ENCODE measurements at places on chromosomes 12 and 14. TPM values are rescaled to one million over a fixed set of nuclear protein-coding genes. Genes with fewer than 3 reads are reported as not detected.

DNA sequence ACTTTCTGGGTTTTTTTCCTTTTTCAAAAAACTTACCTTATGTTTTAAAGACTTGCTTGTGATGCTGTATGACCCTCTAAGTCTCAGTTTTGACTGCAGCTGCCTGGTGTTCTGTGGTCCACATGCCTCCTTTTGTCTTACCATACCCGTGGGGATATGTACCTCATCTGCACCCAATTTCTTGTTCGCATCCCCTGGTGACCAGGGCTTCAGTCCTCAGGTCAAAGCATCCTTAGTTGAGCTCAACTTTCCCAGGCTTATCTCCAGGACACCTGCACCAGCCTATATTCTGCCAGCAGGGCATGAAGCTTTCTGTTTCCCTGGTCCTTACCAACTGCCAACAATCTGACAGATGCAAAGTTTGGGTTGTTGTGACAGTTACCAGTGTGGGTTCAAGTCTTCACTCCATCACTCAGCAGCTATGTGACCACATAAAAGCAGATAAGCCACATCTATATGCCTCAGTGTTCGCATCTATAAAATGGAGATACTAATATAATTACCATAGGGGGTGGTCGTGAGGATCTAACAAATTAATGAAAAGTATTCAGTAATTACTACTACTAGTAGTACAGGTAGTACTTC lies 94.0 kb downstream of the NTF3 start:
- no peak for DNase-seq
- H3K4me1 ChIP-seq = no peaks in the 10 kb centered on the region
- no peak overlapping the region for H3K4me3 ChIP-seq

- no peaks in the 10 kb centered on the region for H3K27me3 ChIP-seq
- H3K36me3 ChIP-seq = no peaks in the 10 kb centered on the region
- no peak for DNase-seq
- no peak overlapping the region for H3K27ac ChIP-seq
- H3K4me3 ChIP-seq = no peak overlapping the region
Observed at GRCh38 chr12:127550271-127550670, 716.7 kb upstream of the TMEM132C start.

DNA sequence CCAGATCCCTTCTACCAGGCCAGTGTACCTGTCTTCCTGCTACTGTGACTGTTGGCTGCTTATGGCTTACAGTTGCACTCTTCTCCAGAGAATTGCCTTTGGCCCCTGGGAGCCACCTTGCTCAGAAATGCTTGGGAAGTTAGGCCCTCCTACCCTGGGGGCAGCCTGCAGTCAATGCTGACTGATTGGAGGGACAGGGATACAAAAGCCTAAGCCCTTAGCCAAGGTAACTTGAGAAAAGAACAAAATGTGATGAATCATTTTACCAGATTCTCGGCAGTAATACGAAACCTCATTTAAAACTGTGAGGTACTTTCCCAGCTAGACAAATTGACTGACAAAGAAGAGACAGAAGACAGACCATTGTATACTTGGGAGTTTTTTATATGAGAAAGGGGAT lies 47.3 kb downstream of the PTCSC3 start:
- H3K4me1 ChIP-seq = no peaks in the 10 kb centered on the region
- H3K27ac ChIP-seq = no peak overlapping the region
- no peak overlapping the region for H3K4me3 ChIP-seq
- no peaks in the 10 kb centered on the region for H3K27me3 ChIP-seq
- no peaks in the 10 kb centered on the region for H3K36me3 ChIP-seq

The KRT78 gene
- not detected for total RNA-seq
